Fibroblast of lung (primary cell): ENCODE measurements at places on chromosomes 3 and 15.

- no peaks in the 10 kb centered on the region for H3K4me1 ChIP-seq
- DNase-seq: no peak
- H3K27ac ChIP-seq: no peak overlapping the region
These were observed 5.8 kb upstream of the CCR3 start for GRCh38 chr3:46236294-46237054.

DNA sequence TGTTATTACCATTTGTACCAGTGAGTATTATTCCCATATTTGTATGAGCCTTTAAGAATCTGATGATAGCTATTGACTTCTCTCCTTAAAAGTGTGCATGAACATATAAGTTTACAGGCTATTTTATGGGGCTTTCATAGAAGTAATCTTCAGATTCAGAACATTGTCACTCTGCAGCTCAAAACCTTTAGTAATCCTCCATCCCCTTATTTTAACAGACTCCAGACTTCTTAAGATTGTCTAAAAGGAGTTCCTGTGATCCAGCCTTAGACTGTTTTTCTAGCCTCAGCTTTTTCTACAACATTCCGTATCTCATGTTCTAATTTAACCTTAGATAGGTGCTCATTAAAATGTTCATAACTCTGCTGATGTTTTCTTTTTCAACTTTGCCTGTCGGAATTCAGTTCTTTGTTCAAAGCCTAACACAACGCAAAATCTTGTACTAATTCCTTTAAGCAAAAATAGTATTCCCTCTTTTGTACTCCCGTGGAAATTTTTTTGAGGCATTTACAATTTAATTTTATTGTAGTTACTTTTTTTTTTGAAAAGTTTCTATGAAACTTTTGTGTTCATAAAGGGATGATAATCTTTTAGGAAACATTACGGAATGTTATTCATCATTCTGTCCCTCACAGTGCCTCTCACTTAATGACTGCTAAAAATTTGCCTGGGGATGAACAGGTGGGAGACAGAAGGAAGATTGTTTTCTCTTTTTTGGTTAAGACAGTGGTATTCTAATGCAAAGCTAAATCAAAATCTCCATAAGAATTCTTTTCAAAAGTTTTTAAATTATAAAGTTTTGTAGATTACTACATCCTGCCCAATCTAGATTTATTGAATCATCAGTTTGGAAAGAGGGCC, 38.7 kb upstream of the UTS2B start:
- H3K36me3 ChIP-seq: peaks cover 1% of the 10 kb centered on the region
- H3K4me1 ChIP-seq: no peaks in the 10 kb centered on the region
- H3K4me3 ChIP-seq: no peak overlapping the region

DNA sequence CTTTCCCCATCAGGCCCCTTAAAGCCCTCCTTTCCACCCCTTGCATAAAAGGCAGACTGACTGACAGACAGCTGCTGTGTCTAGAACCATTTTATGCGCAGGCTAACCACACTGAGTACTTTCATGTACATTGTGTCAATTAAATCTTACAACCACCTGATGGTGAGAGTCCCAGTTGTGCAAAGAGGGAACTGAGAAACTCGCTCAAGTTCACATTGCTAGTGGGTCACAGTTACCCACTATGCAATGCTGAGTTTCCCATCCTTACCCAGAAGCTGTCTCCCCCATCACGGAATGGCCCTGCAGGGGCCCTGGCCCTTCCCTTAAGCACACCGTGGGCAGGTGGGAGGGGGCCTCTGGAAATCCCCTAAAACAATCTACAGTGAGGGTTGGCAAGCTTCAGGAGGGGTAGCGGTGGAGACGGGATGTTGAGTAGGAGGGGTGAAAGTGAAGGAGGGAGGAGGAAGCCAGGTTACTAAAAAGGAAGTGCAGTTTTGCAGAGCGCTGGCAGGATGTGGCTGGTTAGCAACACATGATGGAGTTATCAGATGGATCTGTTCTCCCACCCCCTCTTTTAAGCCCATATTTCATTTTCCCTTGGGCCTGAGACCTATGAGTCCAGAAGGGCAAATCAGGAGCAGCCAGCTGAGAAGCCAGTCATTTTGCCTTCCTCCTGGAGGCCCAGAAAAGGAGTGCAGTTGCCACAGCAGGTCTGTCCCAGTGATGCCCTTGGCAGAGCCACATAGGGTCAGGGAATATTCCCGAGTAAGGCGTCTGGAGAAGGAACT, 30.0 kb downstream of the STARD5 start:
- no peak for DNase-seq
- no peaks in the 10 kb centered on the region for H3K36me3 ChIP-seq
- H3K4me1 ChIP-seq: peaks cover 2% of the 10 kb centered on the region

DNA sequence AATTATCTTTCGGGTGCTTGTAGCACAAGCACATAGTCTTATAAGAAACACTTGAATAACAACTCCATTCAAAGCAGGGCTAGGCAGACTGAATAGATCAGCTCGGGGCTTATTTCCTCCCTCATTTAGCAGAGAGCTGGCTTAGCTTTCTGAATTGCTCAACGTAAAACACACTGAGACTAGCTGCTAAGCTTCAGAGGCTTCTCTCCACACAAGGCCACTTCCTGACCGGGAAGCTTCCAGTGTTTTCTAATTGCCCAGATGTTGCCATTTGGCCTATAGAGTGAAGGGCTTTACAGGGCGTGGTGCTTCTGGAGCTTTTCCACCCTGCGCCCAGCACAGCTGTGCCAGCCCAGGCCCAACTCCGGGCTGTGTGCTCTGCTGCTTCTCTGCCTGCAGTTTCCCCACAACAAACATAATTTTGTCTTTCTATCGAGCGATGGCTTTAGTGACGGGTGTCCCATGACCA, 16.6 kb downstream of the FAM240A start:
- peak; percentile 67 for DNase-seq
- H3K36me3 ChIP-seq: no peaks in the 10 kb centered on the region
- no peak overlapping the region for H3K4me3 ChIP-seq
- H3K4me1 ChIP-seq: peaks cover 2% of the 10 kb centered on the region
- no peak overlapping the region for H3K27ac ChIP-seq

GRCh38 chr3:45551214-45552010, 43.1 kb upstream of the LIMD1 start:
- no peaks in the 10 kb centered on the region for H3K27me3 ChIP-seq

DNA sequence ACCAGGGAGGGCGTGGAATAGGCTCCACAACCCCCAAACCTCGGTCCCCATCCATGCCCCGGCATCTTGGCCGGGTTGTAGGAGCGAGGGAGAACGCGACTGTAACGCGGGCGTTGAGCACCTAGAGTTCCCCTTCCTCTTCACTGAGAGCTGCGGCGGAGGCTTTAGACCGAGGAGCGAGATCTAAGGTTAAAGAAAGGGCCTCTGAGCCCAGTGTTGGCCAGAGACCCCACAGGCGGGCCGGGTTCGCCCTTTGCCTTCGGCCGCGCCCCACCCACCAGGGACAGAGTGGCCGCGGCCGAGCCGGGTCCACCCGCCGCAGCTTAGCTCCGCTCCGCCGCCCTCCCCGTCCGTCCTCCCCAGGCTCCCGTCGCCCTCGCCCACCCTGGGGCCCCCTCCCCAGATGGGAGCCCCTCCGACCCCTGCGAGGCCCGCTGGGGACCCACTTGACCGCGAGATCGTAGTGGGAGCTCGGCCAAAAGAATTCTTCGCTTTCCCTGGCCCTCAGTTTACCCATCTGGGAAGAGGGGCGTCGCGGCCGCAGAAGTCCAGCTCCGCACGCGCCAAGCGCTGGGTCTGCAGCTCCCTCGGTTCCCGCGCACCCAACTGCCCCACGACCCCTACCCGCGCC, 425 bp downstream of the ANPEP start:
- peaks cover 2% of the 10 kb centered on the region for H3K36me3 ChIP-seq
- H3K27me3 ChIP-seq: no peaks in the 10 kb centered on the region
- H3K4me3 ChIP-seq: peak overlapping the region; percentile 83
- H3K4me1 ChIP-seq: peaks cover 14% of the 10 kb centered on the region
- peak overlapping the region; percentile 73 for H3K27ac ChIP-seq
- no peak for DNase-seq

GRCh38 chr3:128679338-128679737, 28.7 kb upstream of the RPN1 start:
- H3K27me3 ChIP-seq: no peaks in the 10 kb centered on the region
- no peak overlapping the region for H3K4me3 ChIP-seq
- H3K36me3 ChIP-seq: no peaks in the 10 kb centered on the region

DNA sequence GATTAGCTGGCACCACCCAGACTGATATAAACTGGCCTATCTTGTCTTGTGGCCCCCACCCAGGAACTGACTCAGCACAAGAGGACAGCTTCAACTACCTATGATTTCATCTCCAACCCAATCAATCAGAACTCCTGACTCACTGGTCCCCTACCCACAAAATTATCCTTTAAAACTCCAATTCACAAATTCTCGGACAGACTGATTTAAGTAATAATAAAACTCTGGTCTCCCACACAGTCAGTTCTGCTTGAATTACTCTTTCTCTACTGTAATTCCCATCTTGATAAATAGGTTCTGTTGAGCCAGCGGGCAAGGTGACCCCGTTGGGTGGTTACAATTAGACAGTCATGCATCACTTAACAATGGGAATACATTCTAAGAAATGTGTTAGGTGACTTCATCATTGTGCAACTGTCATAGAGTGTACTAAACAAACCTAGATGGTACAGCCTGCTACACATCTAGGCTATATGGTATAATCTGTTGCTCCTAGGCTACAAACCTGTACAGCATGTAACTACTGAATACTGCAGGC, 48.1 kb upstream of the MAP4 start:
- DNase-seq: no peak
- no peaks in the 10 kb centered on the region for H3K27me3 ChIP-seq
- no peak overlapping the region for H3K27ac ChIP-seq
- H3K4me1 ChIP-seq: peaks cover 4% of the 10 kb centered on the region
- no peak overlapping the region for H3K4me3 ChIP-seq

DNA sequence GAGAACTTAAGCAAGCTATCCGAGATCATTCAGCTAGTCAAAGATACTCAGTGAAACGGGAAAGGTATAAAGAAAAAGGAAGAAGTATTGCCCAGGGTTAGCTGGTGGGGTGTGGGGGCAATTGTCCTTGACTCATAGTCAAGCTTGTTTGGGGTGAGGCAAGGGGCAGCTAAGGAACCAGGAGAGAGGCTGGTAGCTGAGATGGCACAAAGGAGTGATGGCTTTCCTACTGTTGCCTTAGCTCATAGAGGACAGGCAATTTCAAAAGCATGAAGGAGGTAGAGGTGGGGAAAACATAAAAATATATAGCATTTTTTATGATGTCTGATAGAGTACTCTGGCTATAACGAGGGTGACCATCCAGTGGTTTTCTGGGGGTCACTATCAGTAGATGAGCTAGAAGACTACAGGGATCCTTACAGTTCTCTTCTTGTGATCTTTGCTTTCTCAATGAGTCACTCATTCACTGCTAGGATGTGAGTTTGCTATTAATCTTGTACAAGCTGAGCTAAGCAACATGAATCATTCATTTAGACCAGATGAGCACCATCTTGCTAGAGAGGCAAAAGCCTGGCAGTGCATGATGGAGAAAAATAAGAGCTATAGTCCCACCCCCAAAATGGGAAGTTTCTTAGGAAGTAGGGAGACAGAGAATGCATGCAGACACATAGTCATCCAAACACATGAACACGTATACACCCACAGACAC, 207.1 kb upstream of the PFN2 start:
- H3K27me3 ChIP-seq: no peaks in the 10 kb centered on the region
- H3K36me3 ChIP-seq: no peaks in the 10 kb centered on the region
- no peak overlapping the region for H3K27ac ChIP-seq
- peaks cover 13% of the 10 kb centered on the region for H3K4me1 ChIP-seq

DNA sequence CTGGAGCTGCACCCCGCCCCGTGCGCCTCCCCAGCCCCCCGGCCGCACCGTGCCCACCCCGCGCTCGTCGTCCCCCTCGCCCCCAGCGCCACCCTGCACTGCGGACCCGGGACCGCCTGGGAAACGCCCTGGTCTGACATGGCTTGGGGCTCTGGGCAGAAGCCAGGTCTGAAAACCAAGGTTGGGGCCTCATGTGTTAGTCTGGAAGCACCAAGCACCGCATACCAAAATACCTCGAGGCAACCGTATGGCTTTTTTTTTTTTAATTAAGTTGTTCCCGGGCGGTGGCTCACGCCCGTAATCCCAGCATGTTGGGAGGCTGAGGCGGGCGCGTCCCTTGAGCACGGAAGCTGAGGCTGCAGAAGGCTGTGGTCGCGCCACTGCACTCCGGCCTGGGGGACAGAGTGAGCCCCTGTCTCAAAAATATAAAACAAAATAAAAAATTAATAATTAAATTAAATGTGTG, 91.5 kb upstream of the CHD2 start:
- peak; percentile 80 for DNase-seq
- no peaks in the 10 kb centered on the region for H3K36me3 ChIP-seq
- H3K27me3 ChIP-seq: no peaks in the 10 kb centered on the region
- H3K27ac ChIP-seq: peak overlapping the region; percentile 94

- no peaks in the 10 kb centered on the region for H3K4me1 ChIP-seq
- no peaks in the 10 kb centered on the region for H3K27me3 ChIP-seq
- H3K4me3 ChIP-seq: no peak overlapping the region
- H3K36me3 ChIP-seq: no peaks in the 10 kb centered on the region
- no peak overlapping the region for H3K27ac ChIP-seq
- DNase-seq: no peak
These were observed 24.4 kb downstream of the MOBP start for GRCh38 chr3:39491733-39492350.

GRCh38 chr3:27978440-27978839, 256.3 kb upstream of the EOMES start:
- H3K4me3 ChIP-seq: no peak overlapping the region
- peak; percentile 1 for DNase-seq
- no peaks in the 10 kb centered on the region for H3K27me3 ChIP-seq
- no peaks in the 10 kb centered on the region for H3K36me3 ChIP-seq
- no peaks in the 10 kb centered on the region for H3K4me1 ChIP-seq
- H3K27ac ChIP-seq: no peak overlapping the region
